ENCODE measurements at places on chromosomes 12 and 14.

- DNase-seq, result no peak
Measured at GRCh38 chr12:89514751-89515150, 9.8 kb downstream of the GALNT4 start.

GRCh38 chr14:55327179-55327578 is 56.0 kb downstream of the FBXO34 start:
- no peak for DNase-seq

DNA sequence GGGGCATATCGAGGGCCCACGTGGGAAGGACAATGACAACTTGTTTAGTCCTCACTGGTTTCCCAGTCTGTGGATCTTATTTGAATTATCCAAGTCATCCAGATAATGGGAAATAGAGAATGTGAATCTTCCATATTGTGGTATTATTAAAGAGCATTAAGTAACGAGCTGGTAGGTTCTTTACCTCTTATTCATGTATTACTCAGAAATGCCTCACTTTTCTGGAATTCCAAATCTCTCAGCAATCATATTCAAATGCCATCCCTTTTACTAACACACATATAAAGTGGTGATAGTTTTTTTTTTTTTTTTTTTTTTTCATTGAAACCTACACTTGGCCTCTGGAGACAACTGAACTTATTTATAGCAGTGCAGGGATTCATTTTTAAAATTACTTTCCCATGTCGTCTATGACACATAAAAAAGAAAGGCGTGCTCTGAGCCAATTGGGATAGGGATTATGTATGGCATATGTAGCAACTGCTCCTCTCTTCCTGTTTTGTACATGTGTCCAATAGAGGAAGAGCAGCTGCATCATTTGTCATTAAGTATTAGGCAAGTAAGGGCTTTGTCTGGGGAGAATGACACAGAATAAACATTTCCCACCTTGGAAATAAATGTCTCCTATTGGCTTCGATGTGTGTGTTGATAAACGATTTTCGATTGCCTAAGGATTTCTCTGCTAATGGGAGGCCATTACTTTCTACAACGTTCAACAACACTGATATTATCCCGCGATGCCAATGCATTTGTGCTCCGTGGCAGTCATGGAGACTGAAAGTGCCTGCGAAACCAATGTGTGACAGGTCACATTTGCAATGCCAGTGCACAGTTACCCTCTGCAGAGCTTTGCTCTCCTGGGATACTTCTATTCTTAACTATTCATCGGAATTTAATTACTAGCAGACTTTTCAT is 78.6 kb upstream of the IFNG-AS1 start:
- no peak for DNase-seq

DNA sequence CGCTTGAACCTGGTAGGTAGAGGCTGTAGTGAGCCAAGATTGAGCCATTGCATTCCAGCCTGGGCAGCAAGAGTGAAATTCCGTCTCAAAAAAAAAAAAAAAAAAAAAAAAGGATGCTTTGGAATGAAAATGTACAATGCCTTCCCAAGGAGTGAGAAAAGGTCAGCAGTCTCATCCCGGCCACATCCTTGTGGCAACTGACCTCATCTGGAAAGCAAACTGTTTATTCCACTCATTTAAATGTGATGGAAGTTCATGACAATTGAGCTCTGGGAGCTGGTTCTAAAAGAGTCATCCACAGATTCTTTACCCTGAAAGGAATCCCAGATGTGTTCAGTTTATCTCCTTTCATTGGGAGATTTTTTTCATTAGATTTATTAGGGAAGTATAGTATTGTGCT is 19.4 kb upstream of the LIMA1 start:
- no peak for DNase-seq

DNA sequence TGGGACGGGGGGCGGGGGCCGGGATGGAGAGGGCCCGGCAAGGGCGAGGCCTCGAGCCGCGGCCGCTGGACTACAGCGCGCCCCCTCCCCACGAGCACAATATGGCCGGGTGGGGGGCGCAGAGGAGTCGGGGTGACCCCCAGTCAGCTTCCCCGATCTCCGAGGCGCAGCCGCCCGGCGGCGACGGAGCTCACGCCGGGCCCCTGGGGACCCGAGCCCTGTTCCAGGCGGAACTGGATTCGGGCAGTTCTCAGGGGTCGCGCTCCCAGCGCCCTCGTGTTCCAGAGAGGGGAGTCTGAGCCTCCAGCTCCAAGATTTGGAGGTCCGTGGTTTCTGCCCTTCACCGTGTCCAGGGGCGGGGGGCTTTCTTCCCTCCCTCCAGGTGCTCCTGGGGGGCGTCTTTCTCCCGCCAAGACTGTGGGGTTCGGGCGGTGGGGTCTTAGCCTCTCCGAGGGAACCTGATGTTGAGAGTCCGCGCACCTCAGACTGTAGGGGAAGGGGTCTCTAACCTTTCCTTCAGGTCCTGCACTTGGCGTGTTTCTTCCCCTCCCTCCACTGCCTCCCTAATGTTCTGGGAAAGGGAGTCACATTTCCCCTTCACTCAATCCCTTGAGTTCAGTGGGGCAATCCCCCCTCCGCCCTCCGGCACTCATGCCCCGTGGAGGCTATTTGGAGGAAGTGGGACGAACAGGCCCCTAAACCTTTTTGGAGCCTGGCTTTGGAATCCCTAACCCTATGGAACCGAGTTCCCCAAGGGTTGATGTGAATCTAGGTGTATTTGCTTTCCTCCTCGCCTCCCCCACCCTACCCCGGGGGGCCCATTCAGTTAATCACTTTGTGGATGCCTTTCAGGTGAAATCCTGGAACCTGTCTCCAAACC is 584 bp downstream of the ACVR1B start:
- no peak for DNase-seq

DNA sequence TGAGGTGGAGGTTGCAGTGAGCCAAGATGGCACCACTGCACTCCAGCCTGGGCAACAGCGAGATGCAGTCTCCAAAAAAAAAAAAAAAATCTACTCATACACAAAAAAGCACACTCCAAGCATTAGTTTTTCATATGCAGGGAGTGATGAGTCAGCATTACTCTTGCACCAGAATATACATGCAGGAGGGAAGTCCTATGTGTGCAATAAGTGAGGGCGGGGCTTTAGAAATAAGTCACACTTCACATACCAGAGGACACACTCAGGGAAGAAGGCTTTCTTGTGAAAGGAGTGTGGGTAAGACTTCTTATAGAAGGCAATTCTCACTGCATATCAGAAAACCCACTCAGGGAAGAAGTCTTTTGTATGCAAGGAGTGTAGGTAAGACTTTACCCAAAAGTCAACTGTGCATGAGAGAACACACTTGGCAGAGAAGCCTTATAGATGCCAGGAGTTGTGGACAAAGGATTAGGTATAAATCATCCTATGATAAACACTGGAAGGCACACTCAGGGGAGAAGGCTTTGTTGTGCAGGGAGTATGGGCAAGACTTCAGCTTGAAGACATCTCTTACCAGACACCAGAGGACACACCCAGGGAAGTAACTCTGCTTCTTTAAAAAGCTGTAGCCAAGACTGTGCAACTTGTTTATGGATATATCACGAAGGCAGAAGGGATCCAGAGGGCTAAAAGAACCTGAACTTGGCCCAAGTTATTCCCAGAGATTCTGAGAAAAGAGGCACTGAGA is 50.5 kb downstream of the ATF7 start:
- no peak for DNase-seq

DNA sequence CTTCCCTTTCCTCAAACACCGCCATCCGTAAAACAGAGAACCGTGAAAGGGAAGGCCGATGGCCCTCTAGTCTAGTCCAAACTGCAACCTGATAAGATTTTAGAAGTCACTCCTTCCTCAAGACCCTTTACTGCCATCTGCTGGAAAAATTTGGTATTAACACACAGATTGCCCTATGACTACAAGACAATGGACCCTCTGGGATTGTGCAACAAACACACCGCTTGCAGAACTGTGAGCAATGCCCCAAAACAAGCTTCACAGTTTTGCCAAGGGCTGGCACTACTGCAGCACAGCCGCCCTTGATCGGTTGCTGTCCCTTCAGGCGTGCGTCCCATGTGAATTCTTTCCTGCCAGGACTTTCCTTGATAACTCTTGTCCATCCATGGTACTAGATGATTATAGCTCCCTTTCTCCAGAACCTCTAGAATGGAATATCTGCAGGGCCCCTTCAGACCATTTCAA is 23.1 kb downstream of the LLPH start:
- DNase-seq, result peak; percentile 82

GRCh38 chr14:73796893-73797542 is 54.6 kb upstream of the PTGR2 start:
- no peak for DNase-seq

GRCh38 chr14:79278798-79279644 is 932.3 kb downstream of the DIO2 start:
- no peak for DNase-seq

GRCh38 chr12:92938018-92938417 is 8.9 kb upstream of the EEA1 start:
- no peak for DNase-seq

- no peak for DNase-seq
Measured at GRCh38 chr14:99700379-99700778, 16.3 kb downstream of the CYP46A1 start.

DNA sequence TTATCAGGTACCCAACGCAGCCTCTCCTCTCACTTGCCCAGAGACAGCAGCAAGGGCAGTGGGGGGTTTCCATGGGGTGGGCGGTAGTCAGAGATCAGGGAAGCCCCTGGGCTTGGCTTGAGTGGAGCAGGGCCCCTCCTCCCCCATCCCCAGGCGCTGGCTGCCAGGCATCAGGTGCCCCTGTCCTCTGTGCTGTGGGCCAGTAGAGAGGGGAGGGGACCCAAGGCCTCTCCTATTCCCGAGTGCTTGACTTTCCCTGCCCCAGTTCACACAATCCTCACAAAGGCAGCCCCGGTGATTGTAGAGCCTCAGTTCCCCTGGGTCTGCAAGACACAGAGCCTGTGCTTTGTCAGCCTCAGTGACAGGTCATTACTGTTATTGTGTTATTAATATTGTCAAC is 57.7 kb downstream of the MVK start:
- DNase-seq, result no peak

- DNase-seq, result no peak
Measured at GRCh38 chr14:92719421-92719820, 29.0 kb downstream of the LGMN start.

- DNase-seq, result no peak
Measured at GRCh38 chr14:50479041-50479440, 53.3 kb downstream of the MAP4K5 start.

DNA sequence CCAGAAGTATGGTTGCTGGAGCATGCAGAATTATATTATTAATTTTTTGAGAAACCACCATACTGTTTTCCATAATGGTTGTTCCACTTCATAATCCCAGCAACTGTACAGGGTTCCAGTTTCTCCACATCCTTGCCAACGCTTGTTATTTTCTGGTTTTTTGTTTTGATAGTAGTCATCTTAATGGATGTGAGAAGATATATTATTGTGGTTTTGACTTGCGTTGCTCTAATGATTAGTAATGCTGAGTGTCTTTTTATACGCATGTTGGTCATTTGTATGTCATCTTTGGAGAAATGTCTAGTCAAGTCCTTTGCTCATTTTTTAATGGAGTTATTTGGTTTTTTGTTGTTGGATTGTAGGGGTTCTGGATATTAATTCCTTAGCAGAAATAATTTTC is 58.1 kb downstream of the DAAM1 start:
- DNase-seq, result no peak

DNA sequence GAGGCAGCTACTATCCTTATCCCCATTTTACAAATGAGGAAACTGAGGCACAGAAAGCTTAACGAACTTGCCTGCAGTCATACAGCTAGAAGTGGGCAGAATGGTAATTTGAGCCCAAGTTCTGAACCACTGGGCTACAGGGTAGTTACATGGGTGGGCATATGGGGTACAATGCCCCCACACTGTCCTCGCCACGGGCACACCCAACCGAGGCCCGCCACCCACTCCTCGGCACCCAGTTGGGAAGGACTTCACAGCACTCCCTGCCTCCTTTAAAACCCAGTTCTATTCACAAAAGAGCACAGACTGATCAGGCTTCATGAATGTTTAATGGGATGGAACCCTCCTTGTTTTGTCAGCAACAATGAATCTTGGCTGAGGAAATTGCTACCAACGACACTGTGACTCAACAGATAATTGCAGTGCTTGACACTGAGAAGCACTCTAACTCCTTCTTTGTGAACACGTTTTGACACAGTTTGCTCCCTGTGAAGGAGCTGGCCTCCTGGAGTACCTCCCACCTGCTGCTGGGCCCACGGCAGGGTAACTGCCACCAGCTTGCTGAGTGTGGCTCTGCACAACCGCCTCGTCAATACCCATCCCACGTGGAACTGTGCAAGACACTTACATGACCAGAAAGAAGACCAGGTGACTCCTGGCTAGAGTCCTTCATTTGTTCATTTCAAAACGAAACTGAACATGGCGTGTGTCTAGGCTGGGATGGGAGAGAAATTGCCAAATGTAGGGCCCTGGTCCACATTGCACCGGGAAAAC is 63.5 kb downstream of the CLMN start:
- no peak for DNase-seq

DNA sequence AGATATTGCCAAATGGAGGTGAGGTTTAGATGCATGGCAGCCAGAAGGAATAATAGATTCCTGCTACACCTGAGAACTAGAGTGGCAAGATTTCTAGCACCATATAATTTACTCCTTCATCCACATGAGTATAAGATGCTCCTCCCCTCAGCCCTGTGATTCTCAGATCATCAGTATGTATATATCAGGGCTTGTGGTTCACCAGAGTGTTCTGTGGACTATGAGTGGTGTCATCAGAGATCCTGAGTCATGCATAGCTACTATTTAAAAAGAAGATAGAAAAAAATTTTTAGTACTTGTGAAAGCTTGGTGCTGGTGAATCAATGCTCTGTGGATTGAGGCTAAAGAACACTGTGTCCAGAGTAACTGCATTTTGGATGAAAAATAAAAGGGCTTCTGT is 285.9 kb downstream of the BMP4 start:
- DNase-seq, result no peak

GRCh38 chr12:96431067-96431466 is 30.8 kb upstream of the CDK17 start:
- no peak for DNase-seq

GRCh38 chr12:59570145-59570544 is 25.7 kb upstream of the SLC16A7 start:
- DNase-seq, result no peak

DNA sequence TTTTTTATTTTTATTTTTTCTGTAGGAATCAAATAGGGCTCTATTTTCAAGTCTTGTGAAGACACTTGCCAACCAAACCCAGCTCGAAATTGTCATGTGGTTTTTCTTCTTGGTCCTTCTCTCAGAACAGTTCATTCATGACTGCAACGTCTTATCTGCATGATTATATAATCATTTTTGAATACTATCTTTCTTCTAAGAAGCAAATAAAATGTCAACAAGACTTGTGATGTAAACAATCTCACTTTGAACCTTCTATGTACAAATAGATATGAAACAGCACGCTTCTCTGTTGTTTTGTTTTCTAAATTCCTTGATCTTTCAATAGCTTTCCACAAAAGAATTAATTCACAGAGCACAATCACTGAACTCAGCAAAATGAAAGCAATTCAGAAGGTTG is 320.7 kb downstream of the SOX5 start:
- no peak for DNase-seq

Measured in Panc1 (cell line).